ENCODE measurements at places on chromosomes 7 and 10. TPM values are rescaled to one million over a fixed set of nuclear protein-coding genes. Genes with fewer than 3 reads are reported as not detected.
A peak's percentile ranks its signal among the peaks of the same experiment; 100 is the strongest.

IFIT2 gene
- 0.06 TPM for total RNA-seq

CALHM3 gene
- total RNA-seq = not detected

MARVELD1 gene
- 7.1 TPM for total RNA-seq

SLC13A1 gene
- total RNA-seq = not detected

AKR1D1 gene
- 0.28 TPM for total RNA-seq

TPST1 gene
- 24.9 TPM for total RNA-seq

GRCh38 chr7:41881331-41882130 lies 178.6 kb upstream of the INHBA start:
- DNase-seq = no peak
- no peaks in the 10 kb centered on the region for H3K4me1 ChIP-seq
- no peak overlapping the region for H3K4me3 ChIP-seq
- H3K27ac ChIP-seq = no peak overlapping the region

DNA sequence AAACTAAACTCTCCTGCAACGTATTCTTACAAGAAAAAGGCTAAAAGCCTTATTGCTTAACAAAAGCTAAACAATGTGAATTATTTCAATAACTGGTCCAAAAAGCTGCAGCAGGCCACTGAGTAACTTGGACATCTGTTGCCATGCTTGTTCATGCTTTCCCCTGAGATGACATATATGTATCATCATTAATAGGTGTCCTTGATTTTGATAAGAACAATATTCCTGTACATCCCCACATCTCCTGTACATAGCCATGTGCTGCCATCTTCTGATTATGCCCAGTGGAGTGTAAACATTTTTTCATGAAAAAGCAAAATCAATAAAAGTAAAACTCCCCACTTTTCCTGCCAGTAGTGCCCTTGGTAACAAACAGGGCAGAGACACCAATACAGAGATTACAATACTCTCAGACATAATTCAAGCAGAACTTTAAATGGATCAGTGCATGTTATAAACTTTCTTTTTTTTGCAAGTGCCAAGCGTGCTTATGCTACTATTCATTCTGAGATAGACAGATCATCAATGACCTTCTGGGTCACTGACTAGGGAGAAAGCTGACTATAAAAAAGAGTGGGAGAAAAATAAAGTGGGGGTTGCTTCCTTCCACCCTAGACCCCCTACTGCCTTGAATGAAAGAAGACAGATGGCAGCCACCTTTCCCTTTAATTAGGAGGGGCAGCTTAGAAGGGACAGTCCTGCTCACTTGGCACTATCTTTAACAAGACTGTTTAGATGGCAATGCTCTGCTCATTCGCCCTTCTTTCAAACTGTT lies 205.5 kb upstream of the KLF14 start:
- DNase-seq = peak; percentile 53
- no peaks in the 10 kb centered on the region for H3K36me3 ChIP-seq
- H3K27ac ChIP-seq = no peak overlapping the region
- H3K4me1 ChIP-seq = peaks cover 29% of the 10 kb centered on the region
- H3K4me3 ChIP-seq = no peak overlapping the region
- no peaks in the 10 kb centered on the region for H3K27me3 ChIP-seq

DNA sequence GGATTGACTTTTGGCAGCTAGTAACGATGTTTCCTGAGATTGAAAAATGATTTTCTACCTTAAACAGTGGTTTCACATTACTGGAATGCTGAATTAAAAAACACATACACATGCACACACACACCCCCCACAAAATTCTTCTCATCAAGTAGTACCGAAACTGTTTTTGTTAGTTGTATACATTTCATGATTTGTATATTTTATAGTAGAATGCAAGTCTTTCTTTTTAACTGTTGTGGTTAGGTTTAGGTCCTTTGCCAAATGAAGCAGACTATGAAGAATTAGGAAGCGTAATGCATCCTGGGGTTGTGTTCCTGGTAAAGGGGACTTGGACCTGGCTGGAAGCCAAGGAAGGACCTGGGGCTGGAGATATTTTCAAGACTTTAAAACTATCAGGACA lies 505.8 kb downstream of the SUGCT start:
- H3K4me1 ChIP-seq = peaks cover 6% of the 10 kb centered on the region
- H3K36me3 ChIP-seq = no peaks in the 10 kb centered on the region
- H3K4me3 ChIP-seq = no peak overlapping the region
- no peaks in the 10 kb centered on the region for H3K27me3 ChIP-seq
- no peak overlapping the region for H3K27ac ChIP-seq

DNA sequence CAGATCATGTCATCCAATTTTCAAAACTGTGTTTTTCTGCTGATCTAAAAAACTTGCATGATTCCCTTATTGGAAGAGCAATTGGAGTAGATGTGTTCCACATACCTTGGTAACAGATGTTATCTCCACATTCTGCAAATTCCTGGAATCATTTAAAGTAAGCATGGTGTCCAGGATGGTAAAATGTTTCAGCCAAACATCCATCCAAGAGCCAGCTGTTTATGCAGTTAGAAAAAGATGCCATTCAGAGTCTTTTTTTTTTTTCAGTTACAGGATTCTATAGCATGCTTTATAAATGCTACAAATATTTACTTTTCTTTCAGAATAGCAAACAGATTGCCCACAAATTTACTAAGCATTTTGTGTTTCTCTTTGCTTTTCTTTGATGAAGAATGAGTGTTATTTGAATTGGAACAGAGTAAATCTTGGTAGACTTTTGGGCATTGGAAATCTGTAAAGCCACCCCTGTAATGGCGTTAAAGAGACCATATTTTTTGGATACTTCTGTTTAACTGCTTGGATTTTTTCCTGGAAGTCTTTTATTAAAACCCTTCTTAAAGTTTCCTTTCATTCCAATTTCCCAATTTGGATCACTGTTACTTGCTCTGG lies 149.8 kb downstream of the GNAT3 start:
- no peak for DNase-seq
- no peak overlapping the region for H3K27ac ChIP-seq
- H3K4me3 ChIP-seq = no peak overlapping the region
- no peaks in the 10 kb centered on the region for H3K27me3 ChIP-seq

- no peak for DNase-seq
- H3K36me3 ChIP-seq = no peaks in the 10 kb centered on the region
- H3K4me3 ChIP-seq = no peak overlapping the region
- no peaks in the 10 kb centered on the region for H3K27me3 ChIP-seq
Measured at GRCh38 chr10:103923502-103923901, 5.5 kb upstream of the STN1 start.

DNA sequence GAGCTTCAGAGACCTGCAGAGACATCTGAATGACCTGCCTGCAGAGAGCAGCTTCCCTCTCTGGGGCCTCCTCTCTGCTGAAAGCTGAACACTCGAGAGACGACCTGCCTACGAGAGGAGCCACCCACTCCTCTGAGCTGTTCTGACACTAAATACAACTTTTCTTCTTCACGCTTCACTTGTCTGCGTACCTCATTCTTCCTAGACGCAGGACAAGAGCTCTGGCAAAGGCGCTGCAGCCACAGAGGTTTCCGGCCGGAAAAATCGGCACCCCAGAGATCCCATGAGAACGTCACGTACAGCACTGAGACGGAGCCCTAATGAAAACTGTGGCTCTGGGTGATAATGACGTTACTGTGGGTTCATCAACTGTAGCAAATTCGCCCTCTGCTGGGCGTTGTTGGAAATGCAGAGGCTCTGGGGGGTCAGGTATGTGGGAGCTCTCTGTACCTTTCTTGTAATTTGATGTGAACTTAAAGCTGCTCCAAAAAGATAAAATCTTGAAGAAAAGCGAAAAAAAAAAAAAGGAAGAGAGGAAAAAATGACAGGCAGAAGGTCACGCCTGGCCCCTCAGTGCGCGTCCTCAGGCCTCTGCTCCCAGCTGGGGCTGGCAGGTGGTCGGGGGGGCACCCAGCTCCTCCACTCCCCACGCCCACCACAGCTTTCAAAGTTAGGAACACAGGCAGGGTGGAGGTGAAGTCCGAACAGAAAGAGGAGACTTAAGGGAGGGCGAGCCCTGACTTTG lies 120.7 kb downstream of the DYNC2I1 start:
- H3K4me1 ChIP-seq = peaks cover 27% of the 10 kb centered on the region
- no peak overlapping the region for H3K27ac ChIP-seq
- DNase-seq = peak; percentile 82
- no peaks in the 10 kb centered on the region for H3K36me3 ChIP-seq
- H3K4me3 ChIP-seq = peak overlapping the region; percentile 23

DNA sequence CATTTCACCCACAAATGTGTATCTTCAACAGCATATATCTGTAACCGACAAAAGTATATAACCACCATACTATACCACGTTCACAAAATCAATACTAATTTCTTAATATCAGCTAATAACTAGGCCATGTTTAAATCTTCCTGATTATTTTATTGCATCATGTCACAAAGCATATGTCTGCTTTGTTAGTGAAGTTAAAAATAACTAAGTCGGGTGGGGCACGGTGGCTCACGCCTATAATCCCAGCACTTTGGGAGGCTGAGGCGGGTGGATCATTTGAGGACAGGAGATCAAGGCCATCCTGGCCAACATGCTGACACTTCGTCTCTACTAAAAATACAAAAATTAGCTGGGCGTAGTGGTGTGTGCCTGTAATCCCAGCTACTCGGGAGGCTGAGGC lies 47.7 kb downstream of the HERC4 start:
- H3K4me1 ChIP-seq = no peaks in the 10 kb centered on the region
- H3K27ac ChIP-seq = no peak overlapping the region
- H3K4me3 ChIP-seq = no peak overlapping the region

DNA sequence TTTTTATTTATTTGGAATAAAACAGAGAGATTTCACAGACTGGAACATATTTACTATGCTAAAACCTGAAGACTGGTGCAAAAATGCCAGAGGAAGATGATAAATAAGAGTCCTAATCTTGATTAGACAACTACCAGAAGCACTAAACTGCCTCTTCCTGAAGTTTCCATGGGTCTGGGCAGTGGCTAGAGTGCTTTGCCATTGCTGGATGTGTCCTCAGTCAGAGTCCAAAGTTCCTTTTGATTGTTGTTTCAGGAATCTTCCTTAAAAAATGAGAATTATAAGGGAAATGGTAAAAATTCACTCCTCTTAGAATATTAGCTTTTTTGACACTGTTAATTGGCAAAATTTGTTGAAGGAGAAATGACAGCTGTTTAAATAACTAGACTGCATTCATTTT lies 86.3 kb upstream of the AHR start:
- H3K27me3 ChIP-seq = no peaks in the 10 kb centered on the region
- no peaks in the 10 kb centered on the region for H3K4me1 ChIP-seq
- H3K4me3 ChIP-seq = no peak overlapping the region

- H3K27ac ChIP-seq = no peak overlapping the region
- DNase-seq = no peak
- no peaks in the 10 kb centered on the region for H3K36me3 ChIP-seq
- H3K27me3 ChIP-seq = no peaks in the 10 kb centered on the region
Measured at GRCh38 chr7:116422683-116423082, 76.9 kb upstream of the CAV2 start.

DNA sequence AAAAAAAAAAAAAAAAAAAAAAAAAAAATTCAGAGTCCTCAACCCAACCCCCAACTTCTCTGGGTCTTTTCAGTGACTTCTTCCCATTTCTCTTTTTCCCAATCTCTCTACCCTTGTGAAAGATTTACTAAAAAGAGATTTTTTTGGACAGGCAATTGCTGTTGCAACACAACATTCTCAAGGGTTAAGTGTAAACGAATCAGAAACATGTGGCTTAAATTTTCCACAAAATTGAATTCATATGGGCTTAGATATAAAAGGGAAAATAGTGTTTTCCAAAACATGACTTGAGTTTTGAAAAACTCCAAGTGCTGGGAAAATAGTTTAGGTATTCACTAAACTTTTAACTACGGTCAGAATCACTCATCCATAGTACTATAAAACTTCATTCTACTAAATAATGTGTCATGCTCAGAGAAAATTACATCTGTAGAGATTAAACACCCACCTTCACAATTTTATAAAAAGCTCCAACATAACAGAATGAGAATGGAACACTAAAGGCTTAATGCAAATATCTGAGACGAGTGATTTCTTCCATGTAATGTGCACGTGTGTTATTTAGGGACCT lies 643.1 kb downstream of the PARD3 start:
- peaks cover 30% of the 10 kb centered on the region for H3K4me1 ChIP-seq
- H3K27me3 ChIP-seq = no peaks in the 10 kb centered on the region
- DNase-seq = no peak
- no peaks in the 10 kb centered on the region for H3K36me3 ChIP-seq

DNA sequence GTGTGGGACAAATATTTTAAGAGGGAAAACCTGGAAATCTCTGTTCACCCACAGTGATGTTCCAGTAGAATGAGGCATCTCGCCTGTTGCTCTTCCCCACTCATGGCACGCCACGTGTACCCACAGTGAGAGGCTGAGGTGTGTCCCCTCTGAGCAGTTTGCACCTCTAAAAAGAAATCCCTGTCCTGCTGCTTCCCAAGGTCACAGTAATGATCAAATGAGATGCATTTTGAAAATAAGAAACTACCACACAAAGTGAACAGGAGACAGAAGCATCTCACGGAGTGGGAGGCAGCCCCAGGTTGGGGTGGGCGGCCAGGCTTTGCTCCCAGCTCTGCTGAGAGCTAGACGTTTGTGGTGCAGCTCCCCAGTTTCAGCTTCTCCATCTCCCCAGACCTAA lies 12.4 kb upstream of the ZNF777 start:
- H3K36me3 ChIP-seq = no peaks in the 10 kb centered on the region
- no peak overlapping the region for H3K4me3 ChIP-seq
- no peaks in the 10 kb centered on the region for H3K4me1 ChIP-seq
- DNase-seq = no peak

DNA sequence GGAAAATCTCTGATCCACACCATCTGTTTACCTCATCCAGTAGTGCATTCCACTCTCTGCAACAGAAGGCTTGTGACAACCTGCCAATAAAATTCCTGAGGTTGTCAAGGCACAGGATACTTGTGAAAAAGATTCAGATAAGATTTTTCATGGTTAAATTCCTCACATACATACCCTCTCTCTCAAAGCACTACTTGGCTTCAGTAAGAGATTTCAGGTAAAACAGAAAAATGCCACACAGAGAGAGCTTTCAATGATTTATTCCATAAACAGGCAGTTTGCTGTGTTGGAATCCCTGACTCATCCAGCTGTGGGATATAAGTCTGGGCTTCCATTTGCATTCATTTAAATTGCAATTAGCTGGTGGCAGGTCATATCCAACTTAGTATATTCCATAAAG lies 99.7 kb upstream of the CAV2 start:
- H3K4me1 ChIP-seq = no peaks in the 10 kb centered on the region
- no peak overlapping the region for H3K4me3 ChIP-seq
- no peaks in the 10 kb centered on the region for H3K36me3 ChIP-seq
- DNase-seq = no peak
- H3K27me3 ChIP-seq = no peaks in the 10 kb centered on the region

GRCh38 chr7:92622030-92622429 lies 31.8 kb upstream of the FAM133B start:
- no peaks in the 10 kb centered on the region for H3K36me3 ChIP-seq
- DNase-seq = no peak
- H3K27me3 ChIP-seq = no peaks in the 10 kb centered on the region

- DNase-seq = no peak
- no peak overlapping the region for H3K4me3 ChIP-seq
- H3K4me1 ChIP-seq = no peaks in the 10 kb centered on the region
- no peak overlapping the region for H3K27ac ChIP-seq
Measured at GRCh38 chr10:88960802-88961201, 8.2 kb upstream of the ACTA2 start.
